ENCODE measurements at places on chromosomes 3 and 15.

- no peak for DNase-seq
Measured at GRCh38 chr15:79844221-79844620, 52.6 kb downstream of the MTHFS start.

- DNase-seq: no peak
Measured at GRCh38 chr3:6088433-6088832, 772.5 kb upstream of the GRM7 start.

- DNase-seq: peak; percentile 55
Measured at GRCh38 chr3:63349583-63350573, 71.8 kb downstream of the SYNPR start.

DNA sequence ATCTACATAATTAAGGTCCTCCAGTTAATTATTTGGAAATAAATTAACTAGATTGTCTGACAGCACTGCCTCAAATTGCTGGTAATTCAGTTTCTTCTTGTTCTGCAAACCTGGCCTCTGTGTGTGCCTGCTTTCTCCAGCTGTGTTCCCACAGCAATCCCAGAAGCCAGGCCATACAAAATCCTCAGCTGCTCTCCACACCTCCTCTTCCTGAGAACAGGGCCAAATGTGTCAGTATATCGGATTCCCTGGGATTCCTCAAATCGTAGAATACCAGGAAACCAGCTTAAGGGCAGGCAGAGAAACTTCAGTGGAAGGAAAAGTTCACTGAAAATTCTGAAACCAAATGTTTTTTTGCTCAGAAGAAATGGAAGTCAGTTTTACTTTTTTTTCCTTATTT is 261.4 kb downstream of the ZMAT3 start:
- no peak for DNase-seq

- no peak for DNase-seq
Measured at GRCh38 chr15:42349186-42349585, 10.1 kb upstream of the CAPN3 start.

- no peak for DNase-seq
Measured at GRCh38 chr15:48400086-48400485, 68.9 kb downstream of the DUT start.

GRCh38 chr3:159619341-159619885 is 369.2 kb upstream of the IL12A start:
- no peak for DNase-seq

- DNase-seq: no peak
Measured at GRCh38 chr3:64340641-64341101, 115.4 kb upstream of the PRICKLE2 start.

GRCh38 chr15:51917493-51917892 is 54.1 kb downstream of the LEO1 start:
- DNase-seq: peak; percentile 28

DNA sequence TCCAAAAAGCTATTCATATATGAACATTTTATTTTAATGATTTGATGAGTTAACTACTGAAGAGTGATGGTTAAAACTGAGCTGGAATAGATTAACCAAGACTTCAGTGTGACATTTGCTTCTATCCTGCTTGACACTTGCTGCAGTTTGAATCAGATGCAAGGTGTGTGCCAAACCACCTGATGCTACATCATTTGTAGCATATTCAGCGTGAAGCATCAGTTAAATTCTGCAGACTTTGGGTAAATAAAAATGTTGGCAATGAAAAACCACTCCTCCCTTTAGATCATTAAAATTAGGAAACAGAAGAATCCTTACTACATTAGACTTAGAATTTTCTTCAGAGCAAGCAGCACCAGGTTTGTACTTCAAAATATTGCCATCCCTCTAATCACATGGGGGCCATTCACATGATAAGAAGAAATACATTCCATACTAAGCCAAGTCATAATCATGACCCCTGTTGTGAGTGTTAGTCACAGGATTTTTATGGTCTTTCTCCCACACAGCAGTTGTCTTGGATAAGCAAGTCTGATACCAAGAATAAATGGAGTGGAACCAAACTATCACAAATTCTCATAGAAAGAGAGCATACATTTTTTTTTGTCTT is 160.7 kb upstream of the TNIK start:
- DNase-seq: no peak

DNA sequence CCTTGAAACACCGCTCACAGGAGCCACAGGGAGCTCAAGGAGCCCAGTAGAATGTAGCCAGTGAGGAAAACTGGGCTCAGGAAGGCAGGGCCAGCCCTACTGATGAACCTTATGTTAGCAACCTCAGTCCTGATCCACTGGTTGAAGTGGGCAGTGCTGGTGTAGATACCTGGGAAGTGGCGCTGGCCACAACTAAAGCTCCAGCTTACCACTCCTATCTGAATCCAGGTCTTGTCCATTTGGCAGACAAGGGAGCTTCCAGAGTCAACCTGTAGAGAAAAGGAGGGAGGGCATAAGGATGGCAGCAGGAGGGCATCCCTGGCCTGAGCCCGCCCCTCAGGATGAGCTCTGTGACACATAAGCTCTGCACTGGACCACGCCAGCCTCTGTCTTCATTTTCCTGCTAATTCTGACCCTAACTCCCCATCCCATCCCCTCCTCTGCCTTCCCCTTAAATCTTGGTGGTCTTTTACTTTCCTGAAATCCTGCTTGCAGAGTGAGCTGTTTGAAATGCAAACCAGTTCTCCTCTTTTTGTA is 2.1 kb upstream of the PRSS50 start:
- no peak for DNase-seq

- DNase-seq: no peak
Measured at GRCh38 chr3:99837715-99838114, 20.1 kb downstream of the CMSS1 start.

- no peak for DNase-seq
Measured at GRCh38 chr3:127501177-127501576, 89.4 kb downstream of the TPRA1 start.

DNA sequence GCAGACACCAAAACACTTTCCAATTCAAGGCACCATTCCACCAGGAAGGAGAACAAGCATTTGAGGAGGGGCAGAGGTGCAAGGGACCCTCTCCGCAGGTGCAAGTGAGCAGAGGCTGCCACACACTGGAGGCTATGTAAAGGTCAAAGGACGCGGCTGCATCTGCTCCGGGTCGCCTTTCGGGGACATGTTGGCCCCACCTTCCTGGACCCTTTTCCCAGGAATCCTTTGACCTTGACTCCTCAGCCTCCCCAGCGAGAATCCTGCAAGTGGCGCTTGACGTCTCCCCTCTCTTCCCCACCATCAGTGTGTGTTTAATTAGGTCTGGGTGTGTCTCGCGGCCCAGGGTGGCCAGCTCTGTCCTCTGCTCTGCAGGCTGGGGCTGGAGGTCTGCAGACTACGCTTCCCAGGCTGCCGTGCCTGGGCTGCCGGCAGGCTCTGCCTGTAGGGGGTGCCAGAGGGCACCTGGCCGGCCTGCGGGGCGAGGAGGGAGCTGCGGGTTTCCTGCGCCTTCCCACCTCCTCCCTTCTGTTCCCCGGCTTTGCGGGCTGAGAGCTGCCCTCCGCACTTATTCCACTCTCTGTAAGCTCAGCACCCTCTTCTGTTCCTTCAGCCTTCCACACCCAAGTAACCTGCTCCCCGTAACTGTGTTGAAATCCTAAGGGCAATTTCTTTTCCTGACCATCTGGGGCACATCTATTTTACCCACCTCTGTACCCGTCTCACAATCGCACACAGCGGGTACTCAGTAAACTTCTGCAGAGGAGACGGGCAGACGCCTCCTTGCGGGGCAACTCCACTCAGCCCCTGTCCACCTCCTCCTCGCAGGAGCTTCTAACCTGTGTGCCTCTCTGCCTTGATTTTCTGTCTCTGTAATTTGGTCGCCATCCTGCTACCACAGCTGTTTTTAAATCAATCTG is 129.8 kb downstream of the NSMCE3 start:
- DNase-seq: peak; percentile 61

DNA sequence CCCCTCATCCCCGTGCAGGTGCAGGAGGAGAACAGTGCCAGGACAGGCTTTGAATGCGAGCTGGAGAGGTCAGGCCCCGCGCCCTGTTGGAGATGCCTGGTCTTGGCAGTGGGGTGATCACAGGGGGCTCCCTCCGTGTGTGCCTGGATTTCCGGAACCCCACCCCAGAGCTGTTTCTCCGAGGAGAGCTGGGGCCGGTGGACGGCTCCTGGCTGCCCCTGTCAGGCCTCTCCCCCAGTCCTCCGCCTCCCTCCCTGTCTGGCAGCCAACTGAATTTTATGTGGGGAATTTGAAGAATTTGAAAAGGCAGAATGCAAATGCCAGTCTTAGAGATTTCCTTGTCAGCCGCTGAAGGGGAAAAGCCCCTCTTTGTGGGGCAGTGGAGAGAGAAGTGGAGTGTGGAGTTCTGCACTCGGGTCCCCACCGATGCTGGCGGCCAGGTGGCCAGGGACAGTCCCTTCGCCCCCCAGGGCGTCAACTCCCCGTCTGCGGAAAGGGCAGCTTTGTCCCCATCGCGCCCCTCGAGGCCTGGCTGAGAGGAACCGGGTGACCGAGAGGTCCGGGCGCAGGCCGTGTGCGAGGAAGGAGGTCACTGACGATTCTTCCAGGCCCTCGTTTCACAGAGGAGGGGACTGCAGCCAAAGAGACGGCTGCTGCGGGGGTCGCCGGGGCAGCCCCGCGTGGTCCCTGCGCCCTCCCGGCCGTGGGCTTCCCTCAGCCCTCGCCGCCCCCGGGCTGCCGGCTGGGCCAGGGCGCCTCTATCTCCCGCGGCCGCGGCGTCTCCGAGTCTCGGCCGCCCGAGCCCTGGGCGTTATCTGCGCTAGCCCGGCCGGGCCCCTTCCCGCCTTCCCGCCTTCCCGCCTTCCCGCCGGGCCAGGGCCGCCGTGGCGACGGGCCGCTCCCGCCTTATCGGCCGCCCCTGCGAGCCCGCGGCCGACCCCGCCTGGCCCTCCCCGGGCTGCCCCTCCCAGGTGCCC is 56.0 kb upstream of the LCTL start:
- no peak for DNase-seq

- no peak for DNase-seq
Measured at GRCh38 chr3:171345107-171345843, 114.9 kb downstream of the TNIK start.

DNA sequence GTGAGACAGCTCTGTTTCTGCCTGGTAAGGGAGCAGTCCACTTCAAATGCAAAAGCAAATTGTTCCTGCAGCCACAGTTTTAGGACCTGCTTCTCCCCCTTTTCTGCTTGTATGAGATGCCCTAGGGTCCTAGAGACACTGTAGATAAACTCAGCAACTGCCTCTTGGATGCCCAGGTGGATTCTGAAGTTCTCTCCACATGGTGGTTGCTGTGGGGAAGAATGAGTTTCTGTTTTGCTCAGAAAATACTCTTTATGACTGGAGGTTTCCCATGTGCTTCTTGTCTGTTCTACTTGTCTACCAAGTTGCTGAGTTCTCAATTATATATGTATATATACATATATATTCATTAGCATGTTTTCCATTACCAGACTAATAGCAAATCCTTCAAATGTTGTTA is 5.6 kb upstream of the ZNF80 start:
- DNase-seq: peak; percentile 57

DNA sequence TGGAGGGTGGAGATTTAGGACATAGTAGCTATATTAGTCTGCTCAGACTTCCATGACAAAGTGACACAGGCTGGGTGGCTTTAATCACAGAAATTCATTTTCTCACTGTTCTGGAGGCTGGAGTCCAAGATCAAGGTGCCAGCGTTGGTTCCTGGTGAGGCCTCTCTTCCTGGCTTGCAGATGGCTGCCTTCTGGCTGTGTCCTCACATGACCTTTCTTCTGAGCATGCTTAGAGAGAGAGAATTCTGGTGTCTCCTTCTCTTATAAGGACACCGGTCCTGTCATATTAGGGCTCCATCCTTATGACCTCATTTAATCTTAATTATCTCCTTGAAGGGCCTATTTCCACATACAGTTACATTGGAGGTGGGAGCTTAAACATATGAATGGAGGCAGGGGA is 14.9 kb upstream of the SHC4 start:
- no peak for DNase-seq

DNA sequence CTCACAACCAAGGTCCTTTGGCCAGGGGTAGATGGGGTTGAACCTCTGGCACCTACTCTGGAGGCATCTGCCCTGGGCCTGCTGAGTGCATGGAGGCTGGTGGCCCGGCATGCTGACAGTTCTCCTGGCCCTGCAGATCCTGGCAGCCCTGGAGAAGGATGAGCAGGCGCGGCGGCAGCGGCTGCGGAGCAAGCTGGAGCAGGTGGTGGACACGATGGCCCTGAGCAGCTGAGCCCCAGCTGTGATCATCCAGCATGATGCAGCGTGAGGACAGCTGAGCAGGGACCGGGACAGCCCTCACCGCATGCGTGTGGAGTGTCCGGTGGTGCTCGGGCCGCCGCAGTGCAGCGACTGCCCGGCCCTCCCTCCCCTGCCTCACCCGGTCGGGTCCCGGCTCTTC is 50.9 kb downstream of the PLXNA1 start:
- DNase-seq: no peak

DNA sequence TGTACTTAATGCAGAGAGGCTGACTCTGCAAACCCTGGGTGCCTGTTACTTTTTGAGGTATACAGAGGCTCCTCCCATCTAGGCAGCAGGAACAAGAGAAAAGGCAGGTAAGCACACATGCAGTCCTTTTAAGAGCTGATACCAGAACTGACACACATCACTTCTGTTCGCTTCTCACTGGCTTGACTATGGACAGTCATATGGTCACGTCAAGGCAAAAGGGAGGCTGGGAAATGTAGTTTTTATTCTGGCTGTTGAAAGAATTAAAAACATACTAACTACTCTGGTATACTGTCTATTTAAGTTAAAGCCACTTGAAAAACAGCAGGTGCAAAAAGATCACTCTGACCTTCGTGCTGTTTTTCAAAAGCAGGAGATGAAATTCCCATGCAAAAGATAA is 218.3 kb downstream of the CTNNB1 start:
- no peak for DNase-seq

DNA sequence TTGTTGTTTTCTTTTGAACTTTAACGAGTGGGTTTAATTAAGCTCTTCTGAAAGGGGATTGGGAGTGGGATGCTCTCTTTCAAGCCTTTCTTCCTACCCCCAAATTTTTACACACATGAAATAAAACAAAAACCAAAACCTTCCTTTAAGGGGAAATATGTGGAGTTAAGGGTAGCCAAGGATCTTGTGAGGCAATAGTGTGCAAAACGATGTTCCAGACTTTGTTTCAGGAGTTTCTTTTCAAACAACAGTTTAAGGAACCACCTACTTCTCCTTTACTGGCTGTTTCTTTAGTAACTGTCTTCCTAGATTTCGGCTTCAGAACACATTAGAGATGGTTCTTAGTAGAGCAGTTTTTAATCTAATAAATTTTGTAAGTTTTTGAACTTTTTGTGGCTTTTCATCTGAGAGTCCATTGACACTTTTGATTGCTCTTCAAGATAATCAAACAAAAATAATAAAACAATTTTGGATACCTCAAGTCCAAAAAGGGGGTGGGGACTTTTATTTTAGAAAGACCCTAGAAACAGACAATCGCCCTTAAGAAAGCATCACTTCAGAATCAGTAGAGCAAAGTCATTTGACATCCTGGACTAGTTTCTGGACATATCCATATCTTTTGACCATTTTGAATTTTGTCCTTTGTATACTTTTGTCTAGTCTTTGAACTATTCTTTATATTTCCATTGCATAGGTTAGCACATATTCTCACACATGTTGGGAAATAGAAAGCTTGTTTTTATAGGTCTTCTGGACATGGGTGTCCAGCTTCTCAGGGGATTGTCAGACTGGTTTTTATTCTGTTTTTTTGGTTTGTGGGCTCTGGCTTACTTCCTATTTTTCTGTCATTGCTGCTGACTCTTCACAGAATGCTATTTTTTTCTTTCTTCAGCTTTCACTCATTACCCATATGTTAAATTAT is 6.0 kb downstream of the DIPK2A start:
- no peak for DNase-seq

GRCh38 chr3:177057768-177058167 is 139.5 kb downstream of the TBL1XR1 start:
- DNase-seq: peak; percentile 42
